Breast epithelium (tissue), 4 donors: ENCODE measurements at places on chromosomes 6 and 20.

DNA sequence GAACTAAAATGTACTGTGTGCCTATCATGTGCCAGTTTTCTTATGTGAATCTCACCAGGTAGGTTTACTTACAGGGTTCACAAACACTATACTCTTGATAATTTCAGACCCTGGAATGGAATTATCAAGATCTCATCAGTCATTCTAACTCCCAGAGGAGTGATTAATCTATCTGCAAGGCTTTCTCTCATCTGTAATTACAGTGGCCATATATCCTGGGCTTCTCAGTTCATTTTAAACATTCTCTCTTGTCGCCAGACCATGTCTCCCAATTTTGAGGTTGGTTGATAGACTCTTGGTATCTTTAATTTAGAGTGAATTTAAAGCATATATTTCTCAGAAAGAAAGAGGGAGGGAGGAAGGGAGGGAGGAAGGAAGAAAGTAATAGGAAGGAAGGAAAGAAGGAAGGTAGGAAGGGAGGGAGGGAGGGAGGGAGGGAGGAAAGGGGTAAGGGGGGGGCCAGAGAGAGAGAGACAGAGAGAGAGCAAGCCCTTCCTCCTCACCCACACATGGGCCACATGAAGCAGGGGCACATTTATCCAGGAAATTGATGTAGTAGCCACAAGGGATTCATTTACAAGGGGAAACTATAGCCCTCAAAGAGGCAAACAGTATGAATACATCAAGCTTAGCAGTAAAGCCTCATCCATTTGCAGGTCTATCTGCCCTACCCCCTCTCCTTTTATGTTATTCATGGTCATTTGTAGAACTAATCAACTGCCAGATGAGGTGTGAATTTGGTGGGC, 25.8 kb upstream of the NRSN1 start:
- no peak for DNase-seq

- DNase-seq, result peak; percentile 88
Observed at GRCh38 chr20:46260480-46260879, 47.8 kb downstream of the CDH22 start.

DNA sequence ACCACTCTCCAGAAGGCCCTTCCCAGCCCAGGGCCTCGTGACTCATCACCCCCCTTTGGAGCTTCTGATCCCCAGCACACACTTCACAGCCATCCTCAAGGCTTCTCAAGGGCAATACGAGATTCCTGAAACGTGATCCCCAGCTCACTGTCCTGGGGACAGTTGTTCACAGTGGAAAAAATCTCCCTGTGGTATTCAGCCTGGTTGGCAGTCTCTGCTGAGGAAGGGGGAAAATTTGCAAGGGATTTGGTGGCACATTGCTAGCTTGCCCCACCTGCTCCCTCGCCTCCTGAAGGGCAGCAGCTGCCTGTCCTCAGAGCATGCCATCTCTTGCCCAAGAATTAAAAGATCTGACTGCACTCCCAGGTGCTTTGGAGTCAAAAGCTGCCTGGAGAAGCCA, 20.7 kb upstream of the PKHD1 start:
- no peak for DNase-seq

DNA sequence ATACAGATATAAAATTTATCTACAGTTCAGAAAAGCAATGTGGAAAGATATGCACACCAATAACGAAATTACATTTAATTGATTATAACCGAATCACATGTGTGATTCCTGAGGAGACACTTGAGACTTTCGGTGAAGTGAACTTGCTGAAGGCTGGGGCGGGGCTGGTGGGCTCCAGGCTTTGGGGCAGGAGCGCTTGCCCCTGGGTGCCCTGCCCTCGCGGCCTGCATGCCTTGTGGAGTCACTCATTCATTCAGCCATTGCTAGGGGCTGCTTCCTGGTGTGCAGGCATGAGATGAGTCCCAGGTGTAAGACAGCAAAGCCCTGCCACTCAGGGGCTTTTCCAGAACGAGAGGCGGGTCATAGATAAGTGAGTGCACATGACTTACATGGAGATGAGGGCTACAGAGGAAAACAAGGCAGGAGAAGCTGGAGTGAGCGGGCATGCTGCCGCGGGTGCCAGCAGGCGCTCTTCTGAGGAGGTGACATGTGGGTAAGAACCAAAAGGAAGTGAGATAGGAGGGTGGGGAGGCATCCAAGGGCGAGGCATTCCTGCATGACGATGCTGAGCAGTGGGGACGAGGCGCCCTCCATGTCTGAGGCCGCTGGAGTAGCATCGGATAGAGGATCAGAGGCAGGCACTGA, 88.7 kb downstream of the BMP7 start:
- no peak for DNase-seq

- DNase-seq, result no peak
Observed at GRCh38 chr6:126633373-126633772, 293.5 kb downstream of the CENPW start.

- no peak for DNase-seq
Observed at GRCh38 chr20:3994125-3994524, 21.2 kb downstream of the RNF24 start.

GRCh38 chr20:366041-366718, 14.4 kb upstream of the TRIB3 start:
- no peak for DNase-seq

GRCh38 chr6:18323935-18324705, 59.8 kb upstream of the DEK start:
- no peak for DNase-seq

DNA sequence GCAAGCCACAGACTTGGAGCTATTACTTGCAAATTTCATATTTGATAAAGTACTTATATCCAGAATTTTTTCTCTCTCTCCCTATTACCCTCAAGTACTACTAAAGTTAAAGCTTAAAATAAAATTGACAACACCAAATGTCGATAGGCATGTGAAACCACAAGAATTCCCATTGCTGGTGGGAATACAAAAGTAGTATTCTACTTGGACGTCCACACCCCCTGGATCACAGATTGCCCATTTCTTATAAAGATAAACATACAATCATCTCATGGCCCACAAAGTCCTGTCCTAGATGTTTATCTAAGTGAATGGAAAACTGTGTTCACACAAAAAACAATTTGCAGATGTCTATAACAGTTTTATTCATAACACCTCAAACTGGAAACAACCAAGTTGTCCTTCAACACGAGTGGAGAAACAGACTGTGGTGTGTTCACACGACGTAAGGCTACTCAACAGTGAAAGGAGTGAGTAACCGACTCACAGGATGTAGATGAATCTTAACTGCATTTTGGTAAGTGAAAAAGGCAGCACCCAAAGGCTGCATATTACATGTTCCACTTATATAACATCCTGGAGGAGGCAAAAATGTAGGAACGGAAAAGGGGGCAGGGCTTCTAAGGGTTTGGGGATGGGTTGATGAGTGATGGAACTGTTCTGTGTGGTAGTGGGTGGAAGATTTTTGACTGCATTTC, 297.4 kb downstream of the THBS2 start:
- no peak for DNase-seq

DNA sequence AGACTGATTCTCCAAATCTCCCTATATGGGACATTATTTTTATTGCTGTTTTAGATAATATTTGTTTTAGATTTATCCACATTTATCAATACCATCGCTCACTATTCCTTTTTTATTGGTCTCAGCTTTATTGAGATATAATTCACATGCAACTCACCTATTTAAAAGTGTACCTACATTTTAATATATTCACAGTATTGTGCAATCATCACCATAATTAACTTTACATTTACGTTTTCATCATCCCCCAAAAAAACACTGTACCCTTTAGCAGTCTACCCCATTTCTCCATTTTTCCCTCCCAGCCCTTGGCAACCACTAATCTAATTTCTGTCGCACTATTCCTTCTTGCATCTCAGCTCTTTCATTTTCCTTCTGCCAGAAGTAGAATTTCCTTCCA, 110.8 kb upstream of the HDAC2 start:
- DNase-seq, result no peak

GRCh38 chr6:47254906-47255305, 54.8 kb downstream of the TNFRSF21 start:
- no peak for DNase-seq

DNA sequence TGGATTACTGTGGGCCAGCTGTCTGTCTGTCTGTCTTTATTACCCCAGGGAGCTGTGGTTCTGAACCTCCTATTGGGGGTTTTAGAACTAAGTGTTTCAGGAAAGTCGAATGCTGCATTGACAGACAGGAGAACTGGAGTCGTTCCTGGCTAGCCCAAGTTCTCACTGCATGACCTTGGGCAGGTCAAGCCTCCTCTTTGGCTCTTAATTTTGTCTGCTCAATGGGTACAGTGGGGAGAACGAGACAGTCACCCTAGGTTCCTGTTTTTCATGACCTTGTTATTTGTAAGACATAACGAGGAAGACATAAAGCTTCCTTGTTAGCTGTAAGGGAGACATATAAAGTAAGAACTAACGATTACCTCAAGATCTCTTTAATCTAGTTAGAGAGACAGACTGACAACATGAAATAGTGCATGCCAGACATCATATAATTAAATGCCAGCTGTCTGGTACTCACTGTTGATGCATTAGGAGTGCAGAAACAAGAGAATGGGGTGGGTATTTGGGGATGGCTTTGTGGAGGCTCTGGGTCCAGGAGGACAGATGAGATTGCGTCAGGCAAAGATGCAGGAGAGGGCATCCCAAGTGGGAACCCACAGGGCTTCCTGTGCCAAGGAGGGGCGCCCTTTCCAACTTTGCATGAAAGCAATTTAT, 3.7 kb upstream of the CCDC167 start:
- no peak for DNase-seq

- DNase-seq, result no peak
Observed at GRCh38 chr6:157487110-157487773, 106.3 kb downstream of the ZDHHC14 start.

DNA sequence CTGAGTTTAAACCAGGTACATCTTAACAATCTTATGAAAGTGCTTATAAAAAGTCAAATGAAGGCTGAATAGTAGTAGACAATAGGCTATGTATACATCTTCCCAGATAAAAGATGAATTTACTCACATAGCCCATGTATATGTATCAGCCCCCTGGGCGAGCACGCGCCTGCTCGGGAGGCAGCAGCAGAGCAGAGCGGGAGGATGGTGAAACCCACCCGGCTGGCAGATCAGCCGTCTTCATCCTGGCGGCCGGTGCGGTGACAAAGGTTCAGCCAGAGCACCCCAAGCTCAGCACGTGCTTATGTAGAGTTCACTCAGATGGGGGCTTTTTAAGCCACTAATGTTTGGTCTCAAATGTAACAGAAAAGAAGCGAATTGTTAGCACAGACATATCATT, 184.8 kb downstream of the KIF6 start:
- no peak for DNase-seq

DNA sequence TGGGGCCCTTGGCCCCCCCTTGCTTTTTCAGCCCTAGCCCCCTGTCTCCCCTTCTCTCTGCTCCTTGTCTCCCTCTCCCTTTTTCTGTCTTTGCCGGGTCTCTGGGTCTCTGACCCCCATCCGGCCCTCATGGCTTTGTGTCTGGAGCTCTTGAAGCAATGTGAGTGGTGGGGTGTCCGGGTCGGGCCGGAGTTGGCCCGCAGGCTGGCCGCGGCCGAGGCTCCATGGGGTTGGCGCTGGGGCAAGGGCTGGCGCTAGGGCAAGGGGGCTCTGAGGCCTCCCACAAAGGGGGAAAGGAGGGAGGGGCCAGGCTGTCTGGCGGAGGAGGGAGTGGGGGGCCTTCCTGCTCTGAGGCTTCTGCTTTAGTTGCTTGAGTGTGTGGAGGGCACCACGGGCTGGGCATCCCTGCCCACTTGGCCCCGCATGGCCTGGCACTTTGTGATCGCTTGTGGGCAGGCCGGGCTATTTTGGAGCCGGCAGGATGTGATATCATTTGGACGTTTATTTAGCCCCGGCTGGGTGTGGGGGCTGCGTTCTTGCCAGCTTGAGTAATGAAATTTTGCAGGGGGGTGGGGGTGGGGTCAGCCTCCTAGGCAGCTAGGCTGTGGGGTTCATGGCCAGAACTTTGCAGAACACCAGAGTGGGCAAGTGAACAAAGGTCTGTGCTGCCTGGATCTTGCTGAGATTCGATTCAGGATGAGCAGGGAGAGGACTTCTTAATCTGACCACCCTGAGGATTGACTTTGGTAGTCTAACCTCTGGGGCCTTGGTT, 78.7 kb upstream of the MYL9 start:
- DNase-seq, result no peak

GRCh38 chr20:59160389-59161115, 3.1 kb upstream of the ZNF831 start:
- no peak for DNase-seq

DNA sequence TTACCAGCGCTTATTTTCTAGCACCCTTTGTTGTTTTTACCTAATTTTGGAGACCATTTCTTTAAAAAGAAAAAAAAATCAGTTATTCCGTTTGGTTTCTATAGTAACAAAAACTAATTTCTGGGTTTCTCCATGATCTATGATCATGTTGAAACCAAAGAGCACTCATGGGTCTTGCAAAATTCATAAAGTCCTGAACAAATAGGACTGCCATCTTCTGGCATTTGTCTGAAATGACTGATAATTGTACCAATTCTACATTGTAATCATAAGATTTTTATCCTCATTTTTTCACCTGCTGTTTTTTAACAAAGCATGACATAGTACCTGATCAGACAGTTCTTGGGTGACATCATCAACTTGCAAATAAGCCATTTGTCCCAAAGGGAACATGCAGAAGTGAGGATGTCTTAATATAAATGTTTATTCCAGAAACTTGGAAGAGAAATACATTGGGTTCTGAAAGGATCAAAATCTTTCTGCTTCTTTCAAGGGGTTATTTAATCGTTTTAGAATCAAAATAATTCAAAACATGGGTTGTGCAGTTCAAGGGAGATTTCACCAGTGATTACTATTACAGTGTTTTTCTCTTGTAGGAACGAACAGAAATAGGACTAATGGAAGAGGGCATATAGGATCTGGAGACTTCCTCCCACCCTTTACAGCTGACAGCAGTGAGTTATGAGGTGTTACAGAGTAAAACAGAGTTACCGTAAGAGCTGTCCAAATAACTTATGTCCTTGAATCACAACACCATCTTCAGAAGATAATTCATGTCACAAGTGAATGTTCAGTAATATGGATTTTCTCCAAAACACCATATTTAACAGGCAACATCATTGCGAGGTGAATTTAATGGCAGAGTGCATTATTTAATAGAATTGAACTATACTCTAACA, 87.1 kb upstream of the GJE1 start:
- DNase-seq, result no peak

DNA sequence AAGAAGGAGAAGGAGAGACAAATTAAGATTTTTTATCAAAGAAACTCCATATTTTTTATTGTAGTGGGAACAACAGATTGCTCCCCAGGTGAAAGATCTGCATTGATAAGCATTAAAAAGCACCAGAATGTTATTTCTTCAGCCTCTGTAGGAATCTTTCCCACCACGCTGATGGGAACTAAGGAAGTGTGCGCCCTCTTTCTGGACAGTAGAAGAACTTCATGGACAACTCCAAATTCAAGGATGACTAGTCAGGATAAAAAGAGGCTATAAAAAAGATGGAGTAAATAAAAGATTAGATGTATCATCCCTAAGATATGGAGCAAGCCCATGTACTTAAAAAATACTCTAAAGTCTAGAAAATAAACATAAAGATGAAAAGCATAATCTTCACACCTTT, 45.8 kb upstream of the PAK5 start:
- DNase-seq, result no peak

GRCh38 chr6:31559958-31560696, 12.0 kb upstream of the LTA start:
- DNase-seq, result no peak

GRCh38 chr6:155212616-155213380, 51.0 kb upstream of the CLDN20 start:
- peak; percentile 48 for DNase-seq
